ENCODE measurements at places on chromosomes 7 and 10.

- no peak for DNase-seq
Observed at GRCh38 chr7:31683445-31684225, 3.4 kb upstream of the PPP1R17 start.

- peak; percentile 51 for DNase-seq
Observed at GRCh38 chr10:14184841-14185315, 145.8 kb downstream of the FRMD4A start.

DNA sequence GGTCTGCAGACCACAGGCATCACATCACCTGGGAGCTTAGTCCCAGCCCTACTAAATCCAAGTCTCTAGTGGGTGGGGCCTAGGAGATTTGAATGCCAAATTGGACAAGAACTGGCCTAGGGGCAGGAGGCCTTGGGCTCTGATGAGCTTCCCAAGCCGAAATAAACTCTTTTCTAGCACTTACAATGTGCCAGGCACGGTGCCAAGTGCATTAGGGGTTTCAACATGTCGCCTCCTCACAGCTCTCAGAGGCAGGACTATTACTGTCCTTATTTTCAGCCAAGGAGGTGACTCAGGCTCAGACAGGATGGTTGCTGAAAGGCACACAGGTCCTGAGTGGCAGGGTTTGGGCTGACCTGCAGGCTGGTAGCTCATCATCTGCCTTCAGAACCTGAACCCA, 9.2 kb upstream of the CPA1 start:
- DNase-seq = no peak

DNA sequence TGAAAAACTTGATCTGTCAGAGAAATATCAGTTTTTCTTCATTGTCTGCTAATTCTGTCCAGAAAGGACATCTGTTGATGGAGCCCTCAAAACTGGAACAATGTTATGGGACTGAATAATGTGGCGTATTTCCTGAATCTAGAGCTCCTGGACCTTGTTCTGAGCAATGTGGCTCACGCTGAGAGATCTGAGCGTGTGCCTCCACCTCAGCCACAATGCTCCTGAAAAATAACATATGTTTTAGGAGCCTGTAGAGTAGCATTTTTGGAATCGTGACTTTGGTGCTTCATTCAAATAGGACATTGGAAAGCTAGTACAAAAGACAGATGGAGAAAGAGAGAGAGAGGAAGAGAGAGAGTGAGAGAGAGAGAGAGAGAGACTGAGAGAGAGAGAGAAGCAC, 110.3 kb downstream of the BMPER start:
- DNase-seq = no peak

- no peak for DNase-seq
Observed at GRCh38 chr7:15515252-15515651, 46.6 kb downstream of the AGMO start.

- DNase-seq = no peak
Observed at GRCh38 chr7:32147546-32148268, 77.5 kb upstream of the PDE1C start.
